Naive B cell (primary cell): ENCODE measurements at places on chromosomes 2 and 18. TPM values are rescaled to one million over a fixed set of nuclear protein-coding genes. Genes with fewer than 3 reads are reported as not detected.
A peak's percentile ranks its signal among the peaks of the same experiment; 100 is the strongest.

The PNPT1 gene
- 25.2 TPM for polyA plus RNA-seq

The ANKZF1 gene
- 22.4 TPM for polyA plus RNA-seq

DNA sequence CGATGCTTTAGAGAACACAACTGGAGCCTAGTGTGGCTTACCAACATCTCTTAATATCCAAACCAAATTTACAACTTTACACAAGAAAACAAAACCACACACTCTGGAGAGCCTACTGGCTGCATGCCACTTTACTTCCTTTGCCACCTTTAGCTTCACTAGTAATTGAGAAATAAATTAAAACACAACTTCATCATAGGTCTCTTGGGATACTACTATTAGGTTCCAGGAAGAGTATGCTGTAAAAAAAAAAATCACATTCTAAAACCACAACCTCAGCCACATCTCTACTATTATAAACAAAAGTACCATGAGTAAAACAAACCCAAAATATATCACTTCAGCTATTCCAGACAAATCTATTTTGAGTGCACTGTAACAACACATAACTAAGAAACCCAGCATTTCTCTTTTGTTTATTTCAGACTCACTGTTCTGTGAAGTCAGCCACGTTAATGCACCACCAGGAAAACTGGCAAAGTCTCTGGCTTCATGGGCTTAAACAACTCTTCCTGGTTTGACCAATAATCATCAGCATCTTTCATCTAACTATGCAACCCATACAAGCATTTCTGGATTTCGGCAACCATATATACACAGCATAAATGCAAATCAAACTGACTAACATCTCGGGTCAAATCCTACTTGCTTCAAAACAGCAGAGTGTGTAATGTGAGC, 59.1 kb downstream of the REV1 start:
- H3K27ac ChIP-seq: peak overlapping the region; percentile 37
- H3K36me3 ChIP-seq: peaks cover 14% of the 10 kb centered on the region
- H3K4me3 ChIP-seq: no peak overlapping the region
- H3K27me3 ChIP-seq: no peaks in the 10 kb centered on the region
- DNase-seq: no peak

The PFN4 gene
- not detected for polyA plus RNA-seq

DNA sequence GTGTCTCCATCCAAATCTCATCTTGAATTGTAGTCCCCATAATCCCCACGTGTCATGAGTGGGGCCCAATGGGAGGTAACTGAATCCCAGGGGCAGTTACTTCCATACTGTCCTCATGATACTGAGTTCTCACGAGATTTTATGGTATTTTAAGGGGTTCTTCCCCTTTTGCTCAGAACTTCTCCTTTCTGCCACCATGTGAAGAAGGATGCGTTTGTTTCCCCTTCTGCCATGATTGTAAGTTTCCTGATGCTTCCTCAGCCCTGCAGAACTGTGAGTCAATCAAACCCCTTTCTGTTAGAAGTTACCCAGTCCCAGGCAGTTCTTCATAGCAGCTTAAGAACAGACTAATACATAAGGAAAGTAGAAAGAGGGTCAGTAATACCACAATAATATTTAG, 480.4 kb downstream of the KCNJ3 start:
- DNase-seq: no peak
- no peaks in the 10 kb centered on the region for H3K27me3 ChIP-seq
- no peak overlapping the region for H3K27ac ChIP-seq

- peaks cover 57% of the 10 kb centered on the region for H3K4me1 ChIP-seq
- no peak for DNase-seq
- no peaks in the 10 kb centered on the region for H3K27me3 ChIP-seq
- H3K36me3 ChIP-seq: no peaks in the 10 kb centered on the region
- peak overlapping the region; percentile 93 for H3K27ac ChIP-seq
- peak overlapping the region; percentile 15 for H3K4me3 ChIP-seq
Measured at GRCh38 chr2:33494155-33494779, 17.8 kb downstream of the RASGRP3 start.

The ROCK2 gene
- 7.1 TPM for polyA plus RNA-seq

DNA sequence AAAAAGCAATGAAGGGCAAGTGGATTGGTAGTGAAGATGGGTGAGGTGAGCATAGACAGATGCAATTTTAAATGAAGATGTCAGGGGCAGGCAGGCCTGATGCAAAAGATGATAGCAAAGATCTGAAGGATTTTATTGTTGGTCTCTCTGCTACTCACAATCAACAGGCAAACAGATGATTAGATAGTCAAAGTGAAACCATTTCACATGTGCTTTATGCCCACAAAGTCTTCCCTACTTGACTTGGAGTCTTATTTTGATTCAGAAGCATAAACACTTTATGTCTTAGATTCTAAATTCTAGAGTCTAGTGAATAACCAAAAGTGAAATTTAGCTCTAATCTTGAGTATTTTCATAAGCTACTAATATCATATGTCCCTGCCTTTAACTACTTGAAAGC, 153.8 kb upstream of the HNRNPA3 start:
- no peaks in the 10 kb centered on the region for H3K4me1 ChIP-seq
- DNase-seq: no peak
- no peaks in the 10 kb centered on the region for H3K36me3 ChIP-seq
- no peak overlapping the region for H3K27ac ChIP-seq
- H3K27me3 ChIP-seq: no peaks in the 10 kb centered on the region

The RBM44 gene
- polyA plus RNA-seq: not detected

DNA sequence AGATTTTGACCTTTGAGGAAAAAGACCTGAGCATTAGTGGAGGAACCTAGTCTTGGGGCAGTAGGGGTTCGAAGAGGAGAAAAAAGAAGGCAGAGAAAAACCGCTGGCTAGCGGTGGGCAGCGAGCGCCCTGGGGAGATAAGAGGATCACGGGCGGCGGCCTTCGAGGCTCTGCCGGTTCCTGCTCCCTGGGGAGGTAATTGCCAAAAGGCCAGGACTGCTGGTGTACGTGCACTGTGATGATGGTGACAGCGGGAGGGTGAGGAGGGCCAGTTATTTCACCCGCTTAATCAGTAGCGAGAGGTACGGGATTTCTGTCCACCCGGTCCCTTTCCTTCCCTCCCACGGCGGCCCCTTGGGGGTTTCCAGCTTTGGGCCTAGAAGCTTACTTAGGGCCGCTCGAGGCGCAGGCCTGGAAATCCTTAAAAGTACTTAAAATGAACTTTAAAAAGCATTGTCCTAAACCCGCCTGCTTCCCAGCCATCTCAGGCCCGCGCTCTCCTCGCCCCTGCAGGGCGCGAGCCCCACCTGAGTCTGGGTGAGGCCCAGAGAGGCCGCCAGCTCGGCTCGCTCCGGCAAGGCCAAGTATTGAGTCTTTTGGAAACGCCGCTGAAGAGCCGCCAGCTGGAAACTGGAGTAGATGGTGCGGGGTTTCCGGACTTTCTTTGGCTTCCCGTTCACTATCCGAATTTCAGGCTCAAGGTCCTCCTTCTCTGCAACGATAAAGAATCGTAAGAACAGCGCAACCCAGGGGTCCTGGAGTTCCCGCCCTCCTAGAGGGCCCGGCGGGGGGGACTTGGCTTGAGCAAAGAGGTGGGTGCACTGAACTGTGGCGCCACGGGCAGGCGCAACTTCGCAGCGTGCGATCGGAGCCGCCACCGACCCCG, 1.5 kb downstream of the DLX2 start:
- no peak for DNase-seq
- peak overlapping the region; percentile 81 for H3K4me3 ChIP-seq
- peaks cover 57% of the 10 kb centered on the region for H3K4me1 ChIP-seq
- H3K36me3 ChIP-seq: peaks cover 9% of the 10 kb centered on the region

DNA sequence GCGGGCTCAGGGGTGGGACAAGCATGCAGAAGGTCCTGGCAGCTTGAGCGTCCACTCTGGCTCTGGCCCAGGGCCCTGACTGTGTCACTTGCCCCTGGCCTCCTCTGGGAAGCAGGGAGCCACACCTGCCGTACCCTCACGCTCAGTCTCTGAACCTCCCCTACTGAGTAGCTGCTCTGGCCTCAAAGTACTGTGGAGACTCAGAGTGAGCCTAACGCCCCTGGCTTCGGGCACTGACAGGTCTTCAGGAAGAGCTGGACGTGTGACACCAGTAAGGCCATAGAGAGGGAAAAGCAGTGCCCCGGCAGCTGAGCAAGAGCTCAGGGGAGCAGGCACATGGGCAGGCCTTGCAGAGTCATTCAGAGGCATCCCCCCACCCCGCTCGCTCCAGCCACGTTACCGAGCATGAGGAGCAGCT, 73.3 kb downstream of the SFXN5 start:
- no peaks in the 10 kb centered on the region for H3K27me3 ChIP-seq
- no peaks in the 10 kb centered on the region for H3K4me1 ChIP-seq
- H3K27ac ChIP-seq: no peak overlapping the region
- no peaks in the 10 kb centered on the region for H3K36me3 ChIP-seq
- no peak for DNase-seq
- H3K4me3 ChIP-seq: no peak overlapping the region
